Bone marrow (tissue), 2 donors: ENCODE measurements at places on chromosomes 12 and 14.
A peak's percentile ranks its signal among the peaks of the same experiment; 100 is the strongest.

GRCh38 chr14:70897464-70897863, 9.8 kb upstream of the PCNX1 start:
- DNase-seq = no peak

- DNase-seq = no peak
Measured at GRCh38 chr14:42224053-42224888, 617.6 kb downstream of the LRFN5 start.

GRCh38 chr12:82996168-82996812, 309.6 kb downstream of the TMTC2 start:
- DNase-seq = no peak

- DNase-seq = no peak
Measured at GRCh38 chr12:5497329-5498053, 65.6 kb downstream of the NTF3 start.

GRCh38 chr12:148676-149416, 65.1 kb downstream of the SLC6A12 start:
- no peak for DNase-seq

DNA sequence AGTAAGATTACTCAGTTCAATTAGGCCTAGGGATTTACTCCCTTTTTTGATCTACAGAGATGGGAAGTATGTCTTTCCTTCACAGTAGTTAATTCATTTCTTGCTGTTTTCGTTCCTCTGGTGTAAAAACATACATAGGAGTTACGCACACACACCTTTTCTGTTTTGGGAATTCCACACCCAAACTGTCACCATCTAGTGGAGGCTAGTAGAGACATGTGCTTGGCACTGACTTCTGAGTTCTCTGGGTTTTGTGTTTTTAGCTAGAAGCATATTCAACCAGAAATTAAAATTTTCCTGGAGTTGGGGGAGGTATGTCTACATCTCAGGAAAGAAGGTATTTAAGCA, 1.4 kb downstream of the SUSD6 start:
- no peak for DNase-seq

DNA sequence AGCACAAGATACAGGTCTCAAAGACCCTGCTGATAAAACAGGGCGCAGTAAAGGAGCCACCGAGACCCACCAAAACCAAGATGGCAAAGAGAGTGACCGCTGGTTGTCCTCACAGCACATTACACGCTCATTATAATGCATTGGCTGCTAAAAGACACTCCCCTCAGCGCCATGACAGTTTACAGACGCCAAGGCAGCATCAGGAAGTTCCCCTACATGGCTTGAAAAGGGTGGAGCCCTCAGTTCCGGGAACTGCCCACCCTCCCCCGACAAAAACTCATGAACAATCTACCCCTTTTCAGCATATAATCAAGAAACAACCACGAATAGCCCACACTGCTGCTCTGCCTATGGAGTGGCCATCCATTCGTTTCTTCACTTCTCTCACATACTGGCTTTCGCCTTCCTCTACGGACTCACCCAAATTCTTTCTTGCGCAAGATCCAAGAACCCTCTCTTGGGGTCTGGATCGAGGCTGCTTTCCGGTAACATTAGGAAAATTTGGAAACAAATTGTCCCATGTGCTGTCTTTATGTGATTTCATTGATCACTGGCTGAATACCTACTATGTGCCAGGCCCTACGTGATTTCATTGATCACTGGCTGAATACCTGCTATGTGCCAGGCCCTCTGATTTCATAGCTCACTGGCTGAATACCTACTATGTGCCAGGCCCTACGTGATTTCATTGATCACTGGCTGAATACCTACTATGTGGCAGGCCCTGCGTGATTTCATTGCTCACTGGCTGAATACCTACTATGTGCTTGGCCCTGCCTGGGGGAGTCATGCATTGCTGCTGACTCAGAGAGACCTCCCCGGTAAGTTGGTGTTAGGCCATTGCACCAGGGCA, 126.4 kb downstream of the PIWIL1 start:
- no peak for DNase-seq

DNA sequence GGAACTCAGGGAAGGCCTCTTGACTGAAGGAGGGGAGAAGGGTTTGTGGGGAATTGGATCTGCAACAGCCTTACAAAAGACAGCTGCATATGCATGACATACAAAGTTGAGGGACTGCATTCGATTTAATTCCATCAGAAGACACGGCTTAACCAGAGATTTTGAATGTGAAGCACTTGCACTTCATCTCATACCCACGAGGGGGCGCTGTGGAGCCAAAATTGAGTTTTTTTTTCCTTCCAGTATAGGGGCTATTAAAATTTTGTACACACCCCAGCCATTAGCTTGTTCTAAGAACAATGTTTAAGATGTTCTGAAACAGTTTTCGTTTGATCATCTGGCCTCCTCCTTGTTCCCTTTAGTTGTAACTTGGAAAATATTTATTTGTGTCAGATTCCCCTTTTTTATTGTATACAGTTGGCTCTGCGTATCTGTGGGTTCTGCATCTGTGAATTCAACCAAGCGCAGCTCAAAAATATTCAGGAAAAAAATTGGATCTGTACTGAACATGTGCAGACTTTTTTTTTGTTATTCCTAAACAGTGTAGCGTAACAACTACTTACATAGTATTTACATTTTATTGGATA, 1.6 kb downstream of the SUDS3 start:
- DNase-seq = peak; percentile 41

- DNase-seq = no peak
Measured at GRCh38 chr12:13417516-13417915, 221.0 kb downstream of the EMP1 start.
